ENCODE measurements at places on chromosomes 4 and X. TPM values are rescaled to one million over a fixed set of nuclear protein-coding genes. Genes with fewer than 3 reads are reported as not detected.
A peak's percentile ranks its signal among the peaks of the same experiment; 100 is the strongest.

The CT45A10 gene
- total RNA-seq = not detected

The RTL9 gene
- total RNA-seq = 1.8 TPM

The CENPE gene
- 8.5 TPM for total RNA-seq

The ATOH1 gene
- not detected for total RNA-seq

The PDLIM3 gene
- 262 TPM for total RNA-seq

DNA sequence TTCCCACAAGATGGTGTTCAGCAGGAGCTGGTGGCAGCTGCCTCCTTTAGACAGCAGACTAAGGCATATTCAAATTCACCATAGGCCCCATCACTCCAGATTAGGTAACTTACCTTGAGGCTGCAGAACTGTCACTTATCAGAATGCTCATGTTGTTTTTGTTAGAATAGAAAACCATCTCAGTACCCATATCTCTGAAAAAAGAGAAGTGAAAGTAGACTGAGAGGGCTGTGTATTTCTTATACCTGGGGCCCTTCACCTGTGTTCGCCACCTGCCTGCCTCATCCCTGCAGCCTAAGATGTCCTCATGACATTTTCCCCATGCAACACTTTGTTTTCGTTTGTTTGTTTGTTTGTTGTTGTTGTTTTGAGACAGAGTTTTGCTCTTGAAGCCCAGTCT lies 32.9 kb upstream of the SPRY1 start:
- H3K36me3 ChIP-seq = no peaks in the 10 kb centered on the region
- H3K27me3 ChIP-seq = no peaks in the 10 kb centered on the region
- H3K4me3 ChIP-seq = no peak overlapping the region
- no peak for DNase-seq

DNA sequence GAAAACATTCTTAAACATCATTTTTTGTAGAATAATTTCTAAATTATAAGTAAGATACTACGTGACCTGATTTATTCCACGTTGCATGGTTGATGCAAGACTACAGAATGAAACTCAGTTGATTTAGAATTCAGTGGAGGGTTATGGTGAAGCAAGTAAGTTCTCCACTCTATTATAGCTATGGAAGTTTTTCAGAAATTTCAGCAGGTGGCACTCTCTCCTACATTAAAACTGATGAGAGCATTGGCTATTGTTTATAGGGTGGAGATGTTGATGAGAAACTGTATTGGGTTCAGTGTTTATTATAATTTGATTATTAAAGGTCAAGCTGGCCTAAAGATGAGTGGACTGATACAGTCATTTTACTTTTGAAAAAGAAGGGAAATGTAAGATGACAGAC lies 88.0 kb downstream of the FNIP2 start:
- H3K27me3 ChIP-seq = peaks cover 2% of the 10 kb centered on the region
- no peak for DNase-seq
- H3K4me3 ChIP-seq = no peak overlapping the region
- no peaks in the 10 kb centered on the region for H3K36me3 ChIP-seq
- H3K27ac ChIP-seq = no peak overlapping the region

GRCh38 chr4:101005659-101006058 lies 341.7 kb downstream of the PPP3CA start:
- H3K27me3 ChIP-seq = no peaks in the 10 kb centered on the region
- DNase-seq = no peak
- H3K4me1 ChIP-seq = no peaks in the 10 kb centered on the region
- H3K36me3 ChIP-seq = peaks cover 4% of the 10 kb centered on the region
- H3K27ac ChIP-seq = no peak overlapping the region

DNA sequence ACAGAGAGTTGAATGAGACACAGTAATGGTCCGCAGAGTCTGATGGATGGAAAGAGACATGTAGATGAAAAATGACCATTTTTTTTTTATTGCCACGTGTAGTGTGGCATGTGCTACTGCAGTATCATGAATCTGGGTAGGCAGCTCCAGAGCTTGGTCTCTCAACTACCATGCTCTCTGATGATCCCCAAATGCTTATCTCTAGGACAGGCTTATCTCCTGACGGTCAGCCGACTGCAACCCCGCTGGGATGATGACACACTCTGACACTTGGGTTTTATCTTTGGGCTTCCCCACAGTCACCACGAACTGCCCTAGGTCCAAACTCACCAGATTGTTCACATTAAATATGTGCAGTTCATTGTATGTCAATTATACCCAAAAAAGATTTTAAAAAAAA lies 239.7 kb downstream of the QDPR start:
- no peak for DNase-seq
- no peak overlapping the region for H3K4me3 ChIP-seq
- H3K27ac ChIP-seq = no peak overlapping the region
- H3K4me1 ChIP-seq = no peaks in the 10 kb centered on the region

DNA sequence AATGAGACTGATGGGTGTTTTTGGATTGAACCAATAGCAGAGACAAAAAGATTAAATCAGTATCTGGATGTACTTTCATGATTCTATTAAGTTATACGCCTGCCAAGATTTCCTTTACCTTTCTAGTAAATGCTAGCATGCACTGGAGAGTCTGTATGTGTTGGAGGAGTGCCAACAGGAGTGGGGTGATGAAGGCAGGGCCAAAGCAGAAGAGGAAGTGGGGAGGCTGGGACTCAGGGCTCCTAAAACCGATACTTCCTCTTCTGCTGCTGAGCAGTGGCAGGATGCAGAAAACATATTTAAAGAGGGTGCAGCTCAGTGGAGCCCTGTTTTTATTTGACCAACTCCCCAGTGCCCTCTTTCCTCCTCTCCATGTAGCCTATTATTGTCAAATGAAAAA lies 5.6 kb downstream of the CYSLTR1 start:
- H3K4me1 ChIP-seq = no peaks in the 10 kb centered on the region
- no peak overlapping the region for H3K27ac ChIP-seq
- H3K36me3 ChIP-seq = no peaks in the 10 kb centered on the region
- no peak overlapping the region for H3K4me3 ChIP-seq

- no peak overlapping the region for H3K27ac ChIP-seq
- no peak for DNase-seq
- peaks cover 3% of the 10 kb centered on the region for H3K4me1 ChIP-seq
- peaks cover 10% of the 10 kb centered on the region for H3K36me3 ChIP-seq
- H3K27me3 ChIP-seq = peaks cover 1% of the 10 kb centered on the region
These were observed 147.7 kb downstream of the GASK1B start for GRCh38 chr4:158025131-158025530.

DNA sequence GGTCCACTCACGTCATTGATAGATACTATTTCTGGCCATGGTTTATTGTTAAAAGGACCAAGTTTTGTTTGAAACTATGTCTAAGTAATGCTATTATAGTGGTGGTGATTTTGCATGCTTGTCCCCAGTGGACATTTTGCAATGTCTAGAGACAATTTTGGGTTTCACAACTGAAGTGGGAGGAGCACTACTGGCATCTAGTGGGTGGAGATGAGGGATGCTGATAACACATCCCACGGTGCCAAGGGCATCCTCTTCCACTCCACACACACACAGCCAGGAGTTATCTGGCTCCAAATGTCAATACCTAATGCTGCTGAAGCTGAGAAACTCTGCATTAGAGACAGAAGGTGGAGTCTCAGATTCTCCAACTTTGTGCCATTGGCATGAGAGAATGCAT lies 131.2 kb downstream of the FRMPD4 start:
- no peak for DNase-seq
- H3K27ac ChIP-seq = no peak overlapping the region
- no peaks in the 10 kb centered on the region for H3K27me3 ChIP-seq
- no peaks in the 10 kb centered on the region for H3K36me3 ChIP-seq
- no peaks in the 10 kb centered on the region for H3K4me1 ChIP-seq

DNA sequence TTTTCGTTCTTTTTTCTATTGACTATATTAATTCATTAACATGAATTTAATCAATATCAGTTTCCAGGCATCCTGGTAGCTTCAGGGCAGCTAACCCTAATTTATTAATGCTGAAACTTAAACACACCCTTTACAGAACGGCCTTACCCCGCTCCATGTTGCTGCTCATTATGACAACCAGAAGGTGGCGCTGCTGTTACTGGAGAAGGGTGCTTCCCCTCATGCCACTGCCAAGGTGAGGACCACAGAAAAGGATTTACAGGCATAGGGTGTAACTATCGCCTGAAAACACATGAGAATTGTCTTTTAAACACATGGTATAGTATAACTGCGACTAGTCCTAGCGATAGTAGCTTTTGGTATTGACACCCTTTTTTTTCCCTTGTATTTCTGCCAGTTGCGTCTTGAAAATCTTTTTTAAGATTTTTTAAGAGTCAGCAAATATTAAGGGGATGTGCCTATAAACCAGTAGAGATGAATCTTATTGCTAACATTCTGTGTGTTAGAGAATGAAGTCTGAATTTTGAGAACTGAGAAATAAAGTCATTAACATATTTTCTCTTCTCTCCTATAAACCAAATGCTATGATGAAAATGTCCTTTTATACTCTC lies 229.0 kb downstream of the ANK2 start:
- H3K27me3 ChIP-seq = peaks cover 3% of the 10 kb centered on the region
- no peaks in the 10 kb centered on the region for H3K36me3 ChIP-seq
- DNase-seq = peak; percentile 78
- no peak overlapping the region for H3K27ac ChIP-seq
- H3K4me3 ChIP-seq = no peak overlapping the region

GRCh38 chr4:2249526-2250356 lies 7.8 kb upstream of the HAUS3 start:
- H3K27ac ChIP-seq = no peak overlapping the region
- H3K4me1 ChIP-seq = peaks cover 6% of the 10 kb centered on the region
- H3K36me3 ChIP-seq = peaks cover 6% of the 10 kb centered on the region
- no peak overlapping the region for H3K4me3 ChIP-seq

DNA sequence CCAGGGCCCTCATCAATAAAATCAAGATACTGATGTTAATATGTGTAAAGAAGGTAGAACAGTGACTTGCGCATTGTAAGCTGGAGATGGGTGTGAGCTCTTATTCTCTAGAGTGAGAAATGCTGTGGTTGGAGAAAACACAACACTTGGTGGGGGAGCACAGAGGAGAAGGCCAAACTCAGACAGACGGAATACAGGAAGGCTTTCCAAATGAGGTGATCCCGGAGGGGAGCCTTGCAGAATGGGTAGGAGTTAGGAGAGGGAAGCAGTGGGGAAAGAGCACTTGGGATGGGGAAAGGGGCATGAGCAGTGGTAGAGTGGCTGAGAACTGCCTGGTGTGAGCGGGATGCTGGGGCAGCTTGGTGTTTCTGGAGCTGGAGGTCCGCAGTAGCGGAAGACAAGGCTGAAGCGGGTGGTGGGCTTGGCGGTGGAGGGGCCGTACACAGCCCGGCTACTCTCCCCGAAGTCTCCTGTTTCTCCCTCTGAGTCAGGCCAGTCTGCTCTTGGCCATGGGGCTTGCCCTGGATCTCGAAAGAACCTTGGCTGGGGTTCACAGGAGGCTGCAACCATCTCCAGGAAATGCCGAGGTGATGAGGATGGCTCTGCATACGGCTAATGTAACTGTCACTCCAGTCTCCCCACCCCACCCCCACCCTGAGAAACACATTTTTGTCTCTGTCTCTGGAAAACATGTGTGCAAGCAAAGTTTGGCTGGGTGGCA lies 11.3 kb upstream of the PLAC1 start:
- no peaks in the 10 kb centered on the region for H3K27me3 ChIP-seq
- peaks cover 1% of the 10 kb centered on the region for H3K4me1 ChIP-seq
- H3K4me3 ChIP-seq = no peak overlapping the region
- DNase-seq = no peak
- no peaks in the 10 kb centered on the region for H3K36me3 ChIP-seq

GRCh38 chrX:19739683-19740082 lies 147.7 kb downstream of the SH3KBP1 start:
- no peaks in the 10 kb centered on the region for H3K27me3 ChIP-seq
- no peak overlapping the region for H3K4me3 ChIP-seq

DNA sequence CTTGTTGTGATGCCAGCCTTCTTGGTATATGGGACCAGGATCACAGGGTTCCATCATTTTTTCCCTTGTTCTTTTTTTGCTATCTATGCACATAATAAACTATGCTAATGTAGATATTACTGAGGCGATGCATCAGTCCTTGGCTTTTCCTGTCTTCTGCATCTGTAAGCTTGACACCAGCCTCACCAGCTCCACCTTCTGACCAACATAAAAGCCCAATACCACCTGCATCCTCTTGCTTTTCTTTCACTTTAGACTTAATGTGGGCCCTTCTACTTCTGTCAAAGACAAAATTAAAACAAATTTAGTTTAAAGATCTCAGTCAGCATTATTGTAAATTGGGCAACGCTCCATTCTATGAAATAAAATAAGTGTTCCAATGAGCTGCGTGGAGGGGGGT lies 1718.8 kb upstream of the PCDH10 start:
- no peaks in the 10 kb centered on the region for H3K27me3 ChIP-seq
- H3K4me1 ChIP-seq = no peaks in the 10 kb centered on the region
- no peak overlapping the region for H3K27ac ChIP-seq
- DNase-seq = no peak

DNA sequence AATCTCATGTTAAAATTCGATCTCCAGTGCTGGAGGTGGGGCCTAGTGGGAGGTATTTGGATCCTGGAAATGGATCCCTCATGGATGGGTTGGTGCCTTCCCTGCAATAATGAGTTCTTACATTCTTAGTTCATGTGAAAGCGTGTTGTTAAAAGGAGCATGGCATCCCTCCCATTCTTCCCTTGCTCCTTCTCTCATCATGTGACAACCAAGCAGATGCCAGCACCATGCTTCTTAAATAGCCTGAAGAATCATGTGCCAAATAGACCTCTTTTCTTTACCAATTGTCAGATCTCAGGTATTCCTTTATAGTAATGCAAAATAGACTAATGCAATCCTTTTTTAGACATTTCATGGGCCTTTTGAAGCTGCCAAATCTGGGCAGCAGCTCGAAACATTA lies 29.0 kb upstream of the CLNK start:
- no peaks in the 10 kb centered on the region for H3K27me3 ChIP-seq
- H3K4me1 ChIP-seq = peaks cover 6% of the 10 kb centered on the region
- H3K4me3 ChIP-seq = no peak overlapping the region
- H3K27ac ChIP-seq = no peak overlapping the region

- H3K27me3 ChIP-seq = no peaks in the 10 kb centered on the region
- no peak overlapping the region for H3K4me3 ChIP-seq
- DNase-seq = no peak
- H3K27ac ChIP-seq = no peak overlapping the region
These were observed 33.2 kb upstream of the SLC9A7 start for GRCh38 chrX:46791927-46792809.

DNA sequence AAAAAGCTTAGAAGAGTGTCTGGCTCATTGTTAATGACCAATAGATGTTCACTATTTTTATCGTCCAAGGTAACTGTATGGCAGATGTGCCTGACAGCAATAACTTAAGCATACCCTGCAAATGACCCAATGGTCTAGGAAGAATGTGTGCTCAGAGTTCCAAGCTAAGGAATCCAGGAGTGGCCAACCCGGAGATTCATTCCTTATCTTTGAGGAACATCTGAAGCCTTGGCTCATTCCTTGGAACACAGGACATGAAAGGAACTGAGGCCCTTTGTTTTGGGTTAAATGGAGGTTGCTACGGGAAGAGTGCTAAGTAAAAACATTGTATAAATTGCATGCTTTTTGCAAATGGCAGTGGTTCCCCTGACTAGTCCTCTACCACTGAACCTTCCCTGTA lies 38.9 kb upstream of the EFNB1 start:
- H3K27me3 ChIP-seq = no peaks in the 10 kb centered on the region
- H3K36me3 ChIP-seq = no peaks in the 10 kb centered on the region
- no peaks in the 10 kb centered on the region for H3K4me1 ChIP-seq
- H3K4me3 ChIP-seq = no peak overlapping the region
- no peak overlapping the region for H3K27ac ChIP-seq
- DNase-seq = no peak

- no peak overlapping the region for H3K4me3 ChIP-seq
- no peak for DNase-seq
- peaks cover 15% of the 10 kb centered on the region for H3K36me3 ChIP-seq
- no peaks in the 10 kb centered on the region for H3K4me1 ChIP-seq
- H3K27ac ChIP-seq = no peak overlapping the region
These were observed 45.3 kb upstream of the HELT start for GRCh38 chr4:184972991-184973390.
